ENCODE measurements at places on chromosomes 7 and 10.

DNA sequence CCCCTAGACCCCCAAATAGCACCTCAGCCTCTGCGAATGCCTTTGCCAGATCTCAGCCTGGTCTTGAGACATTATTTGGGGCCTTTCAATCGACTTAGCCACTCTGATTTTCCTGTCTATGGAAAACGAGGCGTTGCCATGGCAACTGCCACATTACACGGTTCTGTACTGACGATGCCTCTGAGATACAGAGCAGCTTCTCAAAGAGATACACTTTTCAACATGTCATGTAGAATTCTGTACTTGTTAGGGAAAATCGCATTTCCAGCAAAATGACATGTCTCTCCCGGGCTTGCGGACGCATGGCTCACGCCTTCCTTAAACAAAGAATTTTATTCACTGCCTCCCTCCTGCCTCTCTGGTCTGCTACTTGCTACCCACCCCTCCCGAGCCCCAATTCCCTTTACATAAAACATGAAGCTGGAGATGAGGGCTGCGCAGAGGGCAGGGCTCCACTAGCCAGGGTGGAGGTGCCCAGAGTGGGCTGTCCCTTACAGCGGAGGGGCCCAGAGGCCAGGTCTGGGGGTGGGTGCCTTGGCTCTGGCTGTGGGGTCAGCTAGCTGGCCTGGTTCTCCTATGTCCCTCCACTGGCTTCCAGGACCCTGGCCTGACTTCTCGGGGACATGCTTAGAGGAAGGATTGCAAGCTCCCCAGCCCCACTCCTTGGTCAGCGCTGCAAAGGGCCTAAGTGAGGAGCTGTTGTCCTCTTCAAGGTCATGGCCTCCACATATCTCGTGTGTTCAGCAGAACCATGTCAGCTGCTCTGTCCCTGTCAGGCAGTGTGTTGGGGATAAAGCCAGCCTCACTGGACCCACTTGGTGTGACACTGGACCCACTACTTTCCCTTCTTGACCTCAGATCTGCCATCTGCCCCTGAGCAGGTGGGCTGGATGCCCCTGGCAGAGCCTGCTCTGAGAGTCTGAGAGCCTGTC is 342.5 kb downstream of the RPS24 start:
- peak; percentile 24 for DNase-seq

- DNase-seq: no peak
Observed at GRCh38 chr7:42315631-42316030, 78.6 kb upstream of the GLI3 start.

DNA sequence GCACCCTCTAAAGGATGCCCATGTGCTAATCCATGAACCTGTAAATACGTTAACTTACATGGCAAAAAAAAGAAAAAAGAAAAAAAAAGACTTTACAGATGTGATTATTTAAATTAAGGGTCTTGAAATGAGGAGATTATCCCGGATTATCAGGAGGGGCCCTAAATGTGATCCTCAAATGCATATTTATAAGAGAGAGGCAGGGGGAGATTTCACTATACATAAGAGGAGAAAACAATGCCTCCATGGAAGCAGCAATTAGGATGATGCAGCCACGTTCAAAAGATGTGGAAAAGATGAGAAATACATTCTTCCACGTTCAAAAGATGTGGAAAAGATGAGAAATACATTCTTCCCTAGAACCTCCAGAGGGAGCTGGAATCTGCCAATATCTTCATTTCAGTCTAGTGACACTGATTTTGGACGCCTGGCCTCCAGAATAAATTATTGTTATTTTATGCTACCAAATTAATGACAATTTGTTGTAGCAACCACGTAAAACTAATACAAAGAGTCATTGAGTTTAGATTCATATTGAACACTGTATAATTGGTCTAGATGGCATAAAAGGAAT is 328.4 kb upstream of the GNAI1 start:
- peak; percentile 6 for DNase-seq

- no peak for DNase-seq
Observed at GRCh38 chr7:35593899-35594298, 101.0 kb downstream of the HERPUD2 start.

DNA sequence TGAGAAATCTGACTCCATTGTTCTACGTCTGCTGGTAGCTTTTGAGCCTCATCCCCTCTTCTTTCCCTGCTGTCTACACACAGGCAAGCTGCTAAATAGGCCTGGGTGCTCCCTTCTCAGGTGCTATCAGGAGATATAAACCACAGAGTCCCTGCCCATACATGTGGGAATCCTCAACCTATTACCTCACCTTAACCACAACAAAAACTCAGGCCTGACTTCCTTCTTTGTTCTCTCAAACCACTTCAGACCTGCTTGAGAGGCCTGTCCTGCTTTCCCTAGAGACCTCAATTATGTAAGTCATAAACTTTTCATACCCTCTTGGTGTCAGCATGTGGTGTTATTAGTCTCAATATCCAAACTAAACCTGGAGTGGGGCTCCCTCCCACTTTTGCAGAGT is 75.0 kb upstream of the MAGI2 start:
- no peak for DNase-seq

DNA sequence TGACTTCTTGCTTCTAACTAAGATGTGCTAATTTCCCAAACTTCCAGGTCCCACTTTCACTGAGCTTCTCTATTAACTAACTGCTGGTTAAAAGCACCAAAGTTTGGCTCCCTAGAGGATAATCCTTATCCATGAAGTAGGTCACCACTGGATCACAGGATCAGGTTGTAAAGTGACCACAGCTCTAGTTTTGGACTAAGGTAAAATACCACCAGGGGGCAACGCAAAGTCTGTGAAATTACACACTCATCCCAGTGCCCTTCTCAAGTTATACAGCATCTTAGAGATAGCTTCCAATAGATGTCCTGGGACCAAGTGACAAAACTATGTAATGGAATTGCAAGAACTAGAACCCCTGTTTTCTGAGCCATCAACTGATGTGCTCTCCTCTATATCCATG is 116.4 kb upstream of the ASAH2 start:
- DNase-seq: peak; percentile 36

DNA sequence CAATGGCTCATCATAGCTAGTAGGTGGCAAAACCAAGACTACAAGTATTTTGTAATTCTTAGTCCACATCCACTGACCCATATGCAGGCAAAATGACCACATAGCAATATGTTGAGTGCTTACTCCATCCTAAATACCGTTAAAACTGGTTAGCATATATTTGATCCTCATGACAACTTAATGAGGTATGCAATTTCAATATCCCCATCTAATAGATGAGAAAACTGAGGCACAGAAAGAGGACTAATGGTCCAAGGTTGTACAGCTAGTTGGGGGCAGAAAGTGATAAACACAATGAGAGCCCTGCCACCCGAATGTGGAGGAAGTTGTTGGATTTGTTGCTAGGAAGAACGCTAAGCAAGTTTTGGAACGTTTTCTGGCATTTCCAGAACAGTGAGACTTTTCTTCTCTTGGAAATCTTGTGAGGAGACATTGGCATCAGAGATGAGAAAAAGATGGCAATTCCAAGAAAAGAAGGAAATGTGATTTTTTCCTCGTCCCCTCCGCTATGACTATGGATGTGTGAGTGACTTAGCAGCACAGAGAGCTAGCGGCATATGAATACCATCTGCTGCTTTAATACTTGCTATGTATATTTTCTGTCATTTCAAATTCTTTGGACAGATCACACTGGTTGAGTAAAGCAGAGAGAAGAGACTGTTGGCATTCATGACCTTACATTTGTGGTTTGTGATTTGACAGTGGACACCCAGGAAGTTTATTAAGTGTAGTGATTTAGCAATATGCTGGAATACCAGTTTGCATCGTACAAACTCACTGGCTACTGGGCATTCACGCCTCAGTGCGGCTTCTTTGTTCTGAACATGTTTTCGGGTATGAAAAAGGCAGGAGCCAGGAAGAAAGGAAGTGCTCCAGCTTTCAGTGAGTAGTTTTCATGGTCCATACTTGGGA is 51.5 kb downstream of the NRCAM start:
- DNase-seq: no peak

DNA sequence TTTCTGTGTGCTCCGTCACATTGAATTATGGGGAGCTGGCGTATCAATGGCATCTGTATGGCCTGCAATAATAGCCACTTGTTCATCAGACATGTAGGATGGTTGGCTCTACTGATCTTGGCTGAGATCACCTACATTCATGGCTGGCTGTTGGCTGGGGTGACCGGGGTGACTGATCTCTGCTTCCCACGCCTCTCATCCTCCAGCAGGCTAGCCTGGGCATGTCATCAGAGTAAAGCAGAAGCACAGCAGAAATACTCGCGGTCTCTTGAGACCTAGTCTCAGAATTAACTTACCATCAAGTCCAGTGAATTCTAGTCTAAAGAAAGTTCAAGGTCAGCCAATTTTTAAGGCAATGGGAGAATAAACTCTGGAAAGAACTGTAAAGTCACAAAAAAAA is 257.7 kb upstream of the GLI3 start:
- no peak for DNase-seq

DNA sequence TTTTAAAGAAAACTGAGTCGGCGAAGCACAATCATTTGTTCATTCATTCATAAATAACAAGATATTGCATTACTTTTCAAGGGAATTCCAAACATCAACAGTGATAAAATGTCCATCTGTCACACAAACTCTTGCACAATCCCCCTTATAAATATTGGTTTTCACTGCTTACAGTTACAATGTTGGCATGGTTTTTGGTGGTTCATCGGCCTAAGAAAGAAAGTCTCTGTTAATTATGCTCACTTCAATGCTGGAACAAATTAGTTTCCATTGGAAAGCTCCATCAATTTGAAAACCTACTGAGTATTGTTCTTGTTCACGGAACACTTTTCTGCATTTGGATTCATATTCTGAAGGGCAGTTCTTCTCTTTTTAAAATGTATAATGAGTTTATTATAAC is 188.5 kb downstream of the JAZF1 start:
- no peak for DNase-seq

DNA sequence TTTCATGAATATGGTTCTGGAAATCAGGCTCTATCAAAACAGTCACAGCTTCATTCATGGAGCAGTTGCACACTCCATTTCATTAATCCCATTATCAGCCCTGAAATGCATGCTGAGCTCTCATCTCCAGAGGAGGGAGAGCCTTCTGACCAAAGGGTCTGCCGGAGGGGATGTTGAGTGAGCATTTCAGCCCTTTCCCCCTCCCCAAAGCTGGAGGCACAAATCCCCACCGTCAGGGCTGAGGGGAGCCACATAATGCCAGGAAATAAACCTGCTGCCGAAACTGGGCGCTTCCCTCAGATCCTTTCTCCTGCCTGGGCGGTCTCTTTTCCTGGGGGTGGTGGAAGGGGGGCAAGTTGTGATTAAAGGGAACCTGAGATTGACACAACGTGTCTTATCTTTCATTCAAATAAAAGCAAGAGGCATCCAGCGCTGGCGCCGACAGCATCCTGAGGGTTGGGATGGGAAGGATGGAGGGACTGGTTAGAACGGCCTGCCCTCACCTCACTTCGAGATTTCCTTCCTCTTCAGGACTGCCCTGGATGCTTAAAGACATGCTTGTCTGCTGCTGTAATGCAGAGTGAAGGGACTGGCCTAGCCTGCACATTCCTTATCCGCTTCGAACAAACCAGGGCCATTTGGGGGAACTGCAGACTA is 71.6 kb downstream of the TLL2 start:
- no peak for DNase-seq

DNA sequence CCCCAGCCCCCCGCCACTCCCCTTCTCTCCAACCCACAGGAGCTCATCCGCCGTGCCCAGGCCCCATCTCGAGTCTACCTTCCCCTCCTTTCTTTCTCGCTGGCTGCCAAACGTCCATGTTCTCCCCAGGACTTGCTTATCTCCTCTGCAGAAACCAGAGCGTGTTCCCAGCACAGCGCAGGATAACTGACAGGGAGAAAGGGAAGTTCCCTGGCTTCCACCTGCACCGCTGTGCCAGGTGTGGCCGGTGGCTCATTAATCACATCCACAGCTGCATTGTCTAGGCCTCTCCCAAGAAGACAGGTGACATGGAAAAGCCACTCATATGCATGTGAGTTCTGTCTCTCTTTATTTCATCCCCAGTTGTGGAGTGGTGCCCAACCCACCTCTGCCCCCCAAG is 113.2 kb downstream of the ITIH5 start:
- no peak for DNase-seq

GRCh38 chr10:72226418-72227027 is 10.4 kb upstream of the ASCC1 start:
- DNase-seq: no peak

- no peak for DNase-seq
Observed at GRCh38 chr10:115953968-115954367, 319.0 kb downstream of the GFRA1 start.

GRCh38 chr10:824497-824896 is 107.0 kb downstream of the LARP4B start:
- no peak for DNase-seq

DNA sequence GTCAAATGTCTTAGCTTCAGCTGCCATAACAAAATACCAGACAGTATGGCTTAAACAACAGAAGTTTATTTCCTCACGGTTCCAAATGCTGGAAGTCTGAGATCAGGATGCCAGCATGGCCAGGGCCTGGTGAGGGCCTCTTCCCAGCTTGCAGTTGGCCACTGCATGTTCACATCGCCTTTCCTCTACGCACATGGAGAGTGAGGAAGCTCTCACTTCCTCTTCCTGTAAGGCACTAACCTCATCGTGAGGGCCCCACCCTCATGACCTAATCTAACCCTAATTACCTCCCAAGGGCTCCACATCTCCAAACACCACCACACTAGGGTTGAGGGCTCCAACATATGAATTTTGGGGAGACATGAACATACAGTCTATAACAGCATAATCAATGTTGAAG is 14.4 kb downstream of the ZNF33B start:
- no peak for DNase-seq

DNA sequence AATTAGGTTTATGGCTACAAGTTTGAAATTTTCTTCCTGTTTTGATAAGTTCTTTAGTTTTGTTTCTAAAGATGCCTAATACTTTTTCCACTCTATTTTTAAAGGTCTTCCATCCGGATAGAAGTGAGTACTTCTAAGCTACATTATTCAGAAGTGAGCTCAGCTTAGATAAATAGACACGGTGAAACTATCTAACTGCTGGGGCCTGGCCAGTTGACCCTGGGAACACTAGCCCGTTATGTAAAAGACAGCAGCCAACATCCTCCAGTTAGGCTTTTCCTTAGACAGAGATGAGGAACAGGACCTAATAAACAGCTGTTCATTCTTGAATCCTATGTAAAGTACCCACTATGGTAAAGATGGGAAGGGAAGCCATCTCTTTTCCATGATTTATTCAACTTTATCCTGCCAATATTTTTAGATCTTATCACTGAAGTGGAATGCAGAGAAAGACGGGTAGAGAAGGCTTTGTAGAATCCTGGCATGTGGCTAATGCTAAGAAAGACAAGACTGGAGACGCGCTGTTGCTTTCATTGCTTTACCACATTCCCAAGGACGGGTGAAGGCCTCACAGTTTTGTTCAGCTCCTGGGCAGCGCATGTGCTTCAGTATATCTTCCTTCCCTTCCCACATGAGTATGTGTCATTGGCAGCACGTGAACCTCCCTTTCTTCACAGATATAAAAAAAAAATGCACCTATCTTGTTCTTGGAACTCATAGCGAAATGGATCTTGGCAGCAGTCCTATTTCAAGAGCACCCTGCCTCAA is 340.0 kb upstream of the MEOX2 start:
- no peak for DNase-seq

GRCh38 chr10:131832056-131832685 is 68.6 kb upstream of the PPP2R2D start:
- DNase-seq: no peak

- no peak for DNase-seq
Observed at GRCh38 chr7:54141576-54141975, 400.6 kb upstream of the VSTM2A start.

GRCh38 chr10:97923057-97923456 is 73.4 kb downstream of the GOLGA7B start:
- DNase-seq: no peak

GRCh38 chr10:108544500-108545120 is 1378.7 kb downstream of the XPNPEP1 start:
- DNase-seq: peak; percentile 88

GRCh38 chr7:108086546-108086945 is 43.6 kb downstream of the LAMB4 start:
- no peak for DNase-seq

Data from hepatocyte (in vitro differentiated cells).